ENCODE measurements at places on chromosomes 3 and 15.

- DNase-seq = no peak
Observed at GRCh38 chr15:78913012-78913411, 31.8 kb downstream of the CTSH start.

DNA sequence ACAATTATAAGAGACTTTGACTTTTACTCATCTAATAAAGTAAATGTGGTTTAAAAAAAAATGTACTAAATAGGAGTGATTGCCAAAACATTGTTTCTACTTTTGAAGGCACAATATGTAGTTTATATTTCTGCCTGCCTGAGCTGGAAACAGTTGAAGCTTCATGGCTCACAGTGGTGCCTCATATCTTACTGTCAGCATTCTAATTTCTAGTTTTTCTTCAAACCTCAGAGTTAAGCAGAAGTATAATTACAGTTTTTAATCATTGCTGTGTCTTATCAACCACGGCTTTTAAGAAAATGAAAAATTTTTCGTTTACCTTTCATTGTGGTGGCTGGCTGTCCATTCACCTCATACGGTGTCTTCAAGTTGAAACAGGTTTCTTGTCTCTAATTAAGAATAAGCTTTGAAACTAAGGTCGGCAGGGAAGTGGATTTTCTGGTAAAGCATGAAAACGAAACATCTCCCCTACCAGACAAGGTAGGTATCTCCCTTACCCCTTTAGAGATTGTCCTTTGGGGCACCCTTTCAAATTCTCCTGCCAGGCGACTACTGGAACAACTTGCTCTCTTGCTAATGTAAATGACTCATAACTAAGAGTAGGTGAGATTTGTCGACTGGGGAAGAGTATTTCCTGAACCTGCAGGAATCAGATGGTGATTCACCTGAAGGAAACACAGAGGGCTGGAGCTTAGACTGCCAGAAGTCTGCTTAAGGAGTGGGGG lies at the start of gene GPR87:
TSS of gene GPR87 (minus strand) at position 554 of the 725 bp plus-strand sequence. CDS start 16,720 bp downstream, outside the sequence.
- DNase-seq = no peak

DNA sequence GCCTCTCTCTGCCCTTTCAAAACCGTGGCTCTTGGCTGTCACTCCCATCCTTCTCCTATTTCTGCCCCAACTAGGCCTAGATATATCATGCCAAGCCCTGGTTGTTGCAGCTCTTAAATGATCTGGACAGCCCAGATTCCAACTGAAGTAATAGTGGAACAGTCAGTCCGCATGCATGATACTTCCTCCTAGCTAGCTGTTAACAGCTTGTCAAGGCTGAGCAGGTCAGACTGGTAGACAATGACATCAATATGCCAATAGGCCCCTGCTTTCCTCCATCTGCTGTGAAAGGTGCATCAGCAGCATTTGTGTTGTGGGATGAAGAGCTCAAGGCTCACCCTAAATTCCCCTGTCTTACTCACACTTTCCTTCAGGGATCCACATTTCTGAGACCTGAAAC lies 527.7 kb upstream of the TGFBR2 start:
- DNase-seq = no peak

DNA sequence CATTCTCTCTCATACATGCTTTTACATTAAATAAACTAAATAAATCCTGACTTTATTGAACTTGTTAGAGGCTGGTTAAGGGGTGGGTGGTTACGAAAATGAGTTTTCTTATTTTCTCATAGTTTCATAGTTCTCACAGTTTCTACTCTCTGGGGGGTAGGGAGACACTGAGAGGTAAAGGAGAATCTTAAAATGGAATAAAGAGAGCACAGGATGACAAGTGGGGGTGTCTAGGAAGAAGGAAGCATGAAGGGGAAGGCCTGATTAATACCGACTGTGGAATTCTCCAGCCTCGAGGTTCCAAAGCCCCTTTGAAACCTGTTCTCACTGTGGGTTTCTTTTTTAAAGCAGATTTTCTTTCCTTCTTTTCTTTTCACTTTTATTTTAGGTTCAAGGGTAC lies 66.4 kb upstream of the TRA2B start:
- DNase-seq = no peak

GRCh38 chr15:69013726-69014406 lies 629 bp upstream of the NOX5 start:
- DNase-seq = no peak

GRCh38 chr3:140117096-140117526 lies 182.1 kb downstream of the CLSTN2 start:
- no peak for DNase-seq

DNA sequence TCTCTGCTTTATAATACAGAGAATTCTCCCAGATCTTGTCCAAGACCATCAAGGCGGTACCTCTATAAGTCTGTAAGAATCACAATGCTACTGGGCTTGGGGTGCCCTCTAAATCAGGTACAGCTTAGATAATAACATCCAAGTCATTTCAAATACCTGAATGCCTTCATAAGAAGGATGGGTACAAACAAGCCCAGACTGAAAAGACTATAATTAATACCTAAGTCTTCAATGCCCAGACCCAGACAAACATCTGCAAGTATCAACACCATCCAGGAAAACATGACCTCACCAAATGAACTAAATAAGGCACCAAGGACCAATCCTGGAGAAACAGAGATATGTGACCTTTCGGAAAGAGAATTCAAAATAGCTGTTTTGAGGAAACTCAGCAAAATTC lies 65.9 kb downstream of the ZMAT3 start:
- no peak for DNase-seq

GRCh38 chr3:138065949-138066348 lies 49.5 kb downstream of the DZIP1L start:
- DNase-seq = no peak

DNA sequence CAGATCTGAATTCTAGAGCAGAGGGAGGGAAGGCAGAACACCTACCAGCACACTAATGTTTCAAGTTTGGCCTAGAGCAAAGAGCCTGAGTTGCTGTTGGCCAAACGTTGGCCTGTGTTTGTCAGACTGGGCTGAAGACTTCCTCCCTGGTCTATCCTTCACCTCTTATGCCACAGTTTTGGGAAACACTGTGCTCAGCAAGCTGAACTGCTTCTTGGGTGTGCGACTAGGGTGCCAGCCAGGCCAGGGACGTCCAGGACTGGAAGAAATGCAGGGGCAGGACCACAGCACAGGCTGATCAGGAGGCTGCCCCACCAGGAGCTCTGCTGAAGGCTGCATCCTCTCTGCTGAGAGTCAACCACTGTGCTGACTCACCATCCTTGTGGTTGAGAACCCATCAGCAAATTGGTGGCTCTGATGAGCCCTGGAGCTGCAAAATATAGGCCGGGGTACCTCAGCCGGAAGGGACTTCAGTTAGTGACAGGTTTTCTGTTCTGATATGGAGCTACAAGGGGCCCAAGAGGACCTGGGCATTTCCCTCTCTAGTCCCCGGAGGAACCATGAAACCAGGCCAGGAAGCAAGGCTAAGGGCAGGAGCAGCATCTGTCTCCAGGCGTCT lies 131.6 kb upstream of the RASGRP1 start:
- DNase-seq = no peak

DNA sequence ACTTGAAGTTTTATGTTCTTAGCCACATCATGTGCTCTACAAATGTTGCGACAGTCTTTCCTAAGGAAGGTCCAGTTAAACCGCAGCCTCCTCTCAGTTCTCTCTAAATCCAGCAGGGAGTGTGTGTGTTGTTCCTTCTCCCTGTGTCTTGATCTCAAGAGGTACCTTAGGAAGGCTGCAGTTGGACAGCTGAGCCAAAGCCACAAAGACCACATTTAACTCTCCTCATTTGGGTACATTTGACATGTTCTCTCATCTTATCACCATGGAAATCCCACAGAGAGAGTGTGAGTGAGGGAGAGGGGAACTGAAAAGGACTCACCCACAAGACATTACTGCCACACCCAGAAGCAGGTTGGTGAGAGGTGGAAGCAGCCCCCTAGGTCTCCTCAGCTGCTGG lies 79.5 kb downstream of the CD200R1L start:
- no peak for DNase-seq

- DNase-seq = no peak
Observed at GRCh38 chr15:39597751-39598185, 16.9 kb downstream of the THBS1 start.

DNA sequence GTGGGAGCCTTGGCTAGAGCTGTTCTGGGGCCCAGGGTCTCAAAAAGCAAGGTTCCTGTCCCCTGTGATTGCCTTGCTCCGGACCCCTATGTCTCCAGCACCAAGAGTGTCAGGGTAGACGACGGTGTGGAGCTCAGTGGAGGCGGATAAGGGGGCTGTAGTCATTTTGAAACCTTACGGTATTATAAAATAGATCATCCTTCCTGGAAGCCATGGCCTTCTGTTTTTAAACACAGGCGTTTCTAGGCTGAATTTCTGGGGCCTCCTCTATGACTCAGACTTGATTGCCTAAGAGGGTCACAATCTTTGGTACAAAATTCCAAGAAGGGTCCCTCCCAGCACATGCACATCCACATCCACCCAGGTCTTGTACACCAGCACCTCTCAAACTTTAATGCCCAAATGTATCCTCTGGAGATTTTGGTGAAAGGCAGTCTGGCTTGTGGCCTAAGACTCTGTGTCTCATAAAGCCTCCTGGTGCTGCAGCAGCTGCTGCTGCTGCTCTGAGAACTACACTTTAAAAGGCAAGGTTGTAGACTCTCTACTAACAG lies 70.5 kb upstream of the XCR1 start:
- DNase-seq = no peak

- DNase-seq = no peak
Observed at GRCh38 chr3:126493051-126493450, 17.4 kb upstream of the ZXDC start.

- no peak for DNase-seq
Observed at GRCh38 chr3:185103359-185104127, 49.3 kb downstream of the C3orf70 start.

- no peak for DNase-seq
Observed at GRCh38 chr3:41144631-41145030, 54.7 kb upstream of the CTNNB1 start.

- peak; percentile 84 for DNase-seq
Observed at GRCh38 chr15:81189583-81190283, 6.9 kb upstream of the IL16 start.

DNA sequence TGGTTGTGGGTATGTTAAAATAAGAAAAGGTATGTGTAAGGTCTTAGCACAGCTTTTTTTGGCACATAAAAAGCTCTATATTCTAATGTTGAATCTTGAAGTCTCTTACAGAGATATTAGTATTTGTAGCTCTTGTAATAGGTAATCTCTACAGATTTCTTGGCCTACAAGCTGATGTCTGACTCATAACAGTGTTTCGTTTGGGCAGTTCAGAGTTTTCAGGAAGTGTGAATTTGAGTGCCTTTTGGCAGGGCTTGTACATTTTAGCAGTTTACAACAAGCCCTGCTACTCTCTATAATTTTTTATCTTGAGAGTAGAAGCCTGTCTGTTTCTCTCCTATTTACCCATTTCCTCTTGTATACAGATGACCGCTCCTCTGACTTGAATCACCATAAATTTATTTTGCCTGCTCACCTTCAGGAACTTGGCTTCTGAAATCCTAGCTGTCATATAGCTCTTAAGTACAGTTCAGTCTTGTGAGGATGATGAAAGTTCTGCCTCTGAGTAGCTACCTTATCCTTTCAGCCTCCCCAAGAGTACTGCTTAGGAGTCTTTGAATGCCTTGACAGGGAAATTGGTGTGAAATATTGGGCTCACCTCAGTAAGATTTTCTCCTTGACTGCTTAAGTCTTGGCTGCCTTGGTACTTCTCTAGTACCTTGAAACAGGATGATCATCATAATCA lies 419.9 kb upstream of the RARB start:
- DNase-seq = no peak

DNA sequence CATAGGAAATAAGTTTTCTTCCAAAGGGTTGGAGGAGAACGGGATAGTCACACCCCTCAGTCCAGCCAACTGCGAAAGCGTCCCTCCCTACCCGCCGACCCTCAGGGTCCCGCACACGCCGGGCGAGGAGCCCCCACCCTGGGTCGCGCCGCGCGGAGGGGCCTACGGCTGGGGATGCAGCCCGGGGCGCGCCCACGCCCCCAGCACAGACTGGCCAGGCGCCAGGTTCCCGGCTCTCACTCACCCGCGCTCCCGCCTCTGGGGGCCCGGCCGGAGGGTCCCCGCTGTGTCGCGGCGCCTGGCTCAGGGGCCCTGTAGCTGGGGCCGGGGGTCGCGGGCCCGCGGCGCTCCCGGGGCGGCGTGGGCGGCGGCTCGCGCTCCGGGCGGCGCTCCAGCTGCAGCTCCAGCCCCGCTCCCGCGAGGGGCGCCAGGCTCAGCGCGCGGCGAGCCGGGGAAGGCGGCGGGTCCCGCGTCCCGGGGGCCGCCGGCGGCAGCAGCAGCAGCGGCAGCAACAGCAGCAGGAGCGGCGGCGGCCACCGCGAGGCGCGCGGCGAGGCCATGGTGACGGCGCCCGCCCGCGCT lies 375 bp downstream of the HEG1 start:
- DNase-seq = no peak

DNA sequence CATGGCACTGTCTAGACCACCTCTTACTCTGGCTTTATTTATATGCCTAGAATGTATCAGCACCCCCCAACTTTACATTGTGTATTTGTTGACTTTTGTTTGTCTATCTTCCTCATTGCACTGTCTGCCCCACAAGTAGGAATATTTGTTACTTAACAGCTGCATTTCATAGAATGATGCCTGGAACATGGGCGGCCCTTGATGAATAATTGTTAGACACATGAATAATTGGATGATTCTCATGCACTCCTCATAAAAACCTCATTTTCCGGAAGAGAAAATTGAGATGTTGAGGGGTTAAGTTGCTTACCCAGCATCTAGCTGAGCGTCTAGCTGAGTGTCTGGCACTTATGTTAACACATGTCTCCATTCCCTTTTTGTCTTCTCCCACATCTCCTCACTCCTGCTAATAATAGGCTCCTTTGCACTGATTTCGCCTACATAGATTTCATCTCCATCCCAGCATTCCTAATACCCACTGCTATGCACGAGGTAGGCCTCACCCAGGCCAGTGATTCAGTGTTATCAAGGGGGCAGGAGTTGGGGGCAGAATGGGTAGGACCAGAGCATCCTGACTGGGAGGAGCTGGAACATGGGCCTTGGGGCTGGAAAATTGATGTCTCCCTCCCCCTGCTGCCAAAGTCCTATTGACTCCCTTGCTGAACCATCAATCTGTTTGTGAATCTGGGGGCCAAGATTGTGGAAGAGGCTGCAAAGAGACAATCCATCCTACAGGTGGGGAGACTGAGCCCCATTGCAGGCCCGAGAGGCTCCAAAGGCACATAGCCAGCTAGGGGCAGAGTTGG lies 7.8 kb upstream of the WNT7A start:
- DNase-seq = no peak

- DNase-seq = no peak
Observed at GRCh38 chr15:85274315-85275050, 105.9 kb upstream of the AKAP13 start.

DNA sequence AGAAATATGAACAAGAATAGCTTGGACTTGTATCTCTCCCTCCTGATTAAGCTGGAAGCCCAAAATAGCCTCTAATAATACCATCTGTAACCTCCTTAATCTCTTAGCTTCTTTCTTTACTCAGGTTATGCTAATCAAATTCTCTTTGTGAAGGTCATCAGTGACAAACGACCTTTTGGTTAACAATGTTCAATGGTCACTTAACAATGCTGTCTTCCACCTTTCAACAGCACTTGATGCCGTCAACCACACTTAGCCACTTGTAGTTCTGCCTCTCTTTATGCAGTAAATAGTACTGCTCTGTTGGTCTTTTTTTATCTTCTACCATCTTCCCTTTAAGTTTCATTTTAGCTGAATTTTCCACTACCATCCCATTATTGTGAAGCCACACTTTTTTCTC lies 476.6 kb upstream of the TGFBR2 start:
- DNase-seq = no peak

Data from HS-5 (cell line).